Putamen (tissue), 1 donor: ENCODE measurements at places on chromosomes 6 and 20.

DNA sequence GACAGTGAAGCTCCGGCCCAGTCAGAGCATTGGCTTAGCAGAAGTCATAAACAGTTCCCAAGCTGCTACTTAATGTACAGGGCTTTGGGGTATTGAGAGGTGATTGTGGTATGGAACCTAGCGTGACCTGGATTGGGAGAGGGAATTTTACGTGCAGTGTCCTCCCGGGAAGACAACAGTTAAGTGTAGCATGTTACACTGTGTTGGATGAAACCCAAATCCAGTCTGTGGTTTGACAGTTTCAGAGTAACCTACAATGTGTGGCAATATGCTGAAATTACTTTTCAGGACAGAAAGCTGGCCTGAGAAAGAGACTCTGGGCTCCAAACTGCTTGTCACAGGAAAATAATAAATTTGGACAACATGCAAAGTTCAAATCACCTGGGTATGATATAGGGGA lies 28.1 kb upstream of the RALGAPA2 start:
- no peak for DNase-seq

GRCh38 chr20:34843421-34843820 lies 18.0 kb upstream of the NCOA6 start:
- DNase-seq, result no peak

DNA sequence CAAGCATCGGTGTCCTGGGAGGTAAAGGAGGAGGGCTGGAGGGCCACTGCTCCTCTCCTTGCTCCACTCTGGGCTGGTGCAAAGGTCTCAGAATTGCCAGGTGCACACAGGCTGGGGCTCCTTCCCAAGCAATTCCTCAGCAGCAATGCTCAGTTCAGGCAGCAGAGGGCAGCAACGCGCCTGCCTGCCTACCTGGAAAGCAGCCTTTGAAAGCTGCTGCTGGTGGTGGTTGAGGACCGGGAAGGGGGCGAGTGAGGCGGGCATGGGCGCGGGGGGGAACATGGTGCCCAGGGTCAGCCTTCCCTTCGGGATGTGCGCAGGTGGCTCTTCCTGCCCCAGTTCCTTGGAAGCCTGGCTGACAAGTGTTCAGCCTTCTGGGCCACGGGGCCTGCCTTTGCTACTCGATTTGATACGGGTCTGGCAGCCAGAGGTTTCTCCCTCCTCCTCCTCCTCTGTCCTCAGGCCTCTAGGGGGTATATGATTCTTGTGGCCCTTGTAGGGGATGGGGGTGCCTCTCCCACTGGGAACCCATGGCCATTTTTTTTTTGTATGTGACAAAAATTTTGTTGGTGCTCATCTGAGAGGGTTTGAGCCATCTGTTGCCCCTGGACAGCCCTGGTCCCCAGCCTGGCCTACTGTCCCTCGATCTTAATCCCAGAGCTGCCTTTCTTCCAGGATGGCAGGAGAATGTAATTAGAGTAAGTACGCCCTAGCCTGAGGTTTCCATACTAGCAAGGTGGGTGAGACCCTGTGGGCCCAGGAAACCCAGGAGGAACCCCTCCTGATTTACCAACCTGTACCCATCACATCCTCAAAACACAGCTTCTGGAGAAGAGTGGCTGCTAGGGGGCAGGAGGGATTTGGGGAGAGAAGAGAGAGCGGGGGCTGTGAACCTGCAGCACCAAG lies 20.1 kb downstream of the MRPS18A start:
- peak; percentile 73 for DNase-seq

- DNase-seq, result no peak
These were observed 36.4 kb upstream of the HLA-C start for GRCh38 chr6:31308050-31308844.

- DNase-seq, result no peak
These were observed 4.6 kb downstream of the SMIM29 start for GRCh38 chr6:34243901-34244884.

DNA sequence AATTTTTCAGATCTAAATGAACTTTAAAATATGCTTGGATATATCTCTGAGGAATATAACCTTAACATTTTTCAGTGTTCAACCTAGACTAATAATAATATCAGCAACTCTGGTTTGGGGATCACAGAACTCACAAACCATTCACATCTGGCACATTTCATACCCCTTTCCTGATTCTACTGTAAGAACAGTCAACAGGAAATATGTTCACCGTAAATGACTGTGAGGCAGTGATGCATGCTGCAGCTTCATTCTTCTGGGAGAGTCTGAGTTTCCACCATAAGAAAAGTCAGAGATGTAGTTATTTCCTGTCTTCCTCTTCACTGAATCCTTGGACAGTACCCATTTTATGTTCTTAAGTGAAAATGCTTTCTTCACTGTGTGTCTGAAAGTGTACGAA lies 134.2 kb upstream of the IFNGR1 start:
- no peak for DNase-seq

DNA sequence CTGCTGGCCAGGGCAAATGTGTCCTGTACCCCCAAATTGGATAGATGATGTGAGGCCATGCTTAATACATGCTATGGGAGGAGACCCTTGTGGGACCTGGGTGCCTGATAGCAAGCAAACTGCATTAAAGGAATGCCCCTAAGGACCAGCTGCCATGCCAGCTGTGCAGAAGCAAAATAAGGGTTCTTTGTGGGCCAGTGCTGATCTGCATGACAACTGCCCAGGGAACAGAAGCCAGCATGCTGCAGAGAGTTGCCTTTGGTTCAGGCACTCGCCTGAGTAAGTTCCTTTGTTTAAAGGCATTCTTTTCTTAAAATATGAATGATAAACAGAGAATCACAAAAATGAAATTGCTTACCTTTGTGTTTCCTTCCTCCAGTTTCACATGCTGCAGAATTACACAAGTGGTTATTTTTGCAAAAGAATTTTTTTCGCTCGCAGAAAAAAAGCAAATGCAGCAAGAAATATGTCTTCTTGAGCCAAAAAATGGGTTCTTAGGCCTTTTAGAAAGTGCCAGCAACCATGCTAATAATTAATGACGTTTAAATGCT lies 6.9 kb upstream of the SYNDIG1 start:
- peak; percentile 90 for DNase-seq

GRCh38 chr20:38859070-38859690 lies 53.7 kb downstream of the PPP1R16B start:
- no peak for DNase-seq

DNA sequence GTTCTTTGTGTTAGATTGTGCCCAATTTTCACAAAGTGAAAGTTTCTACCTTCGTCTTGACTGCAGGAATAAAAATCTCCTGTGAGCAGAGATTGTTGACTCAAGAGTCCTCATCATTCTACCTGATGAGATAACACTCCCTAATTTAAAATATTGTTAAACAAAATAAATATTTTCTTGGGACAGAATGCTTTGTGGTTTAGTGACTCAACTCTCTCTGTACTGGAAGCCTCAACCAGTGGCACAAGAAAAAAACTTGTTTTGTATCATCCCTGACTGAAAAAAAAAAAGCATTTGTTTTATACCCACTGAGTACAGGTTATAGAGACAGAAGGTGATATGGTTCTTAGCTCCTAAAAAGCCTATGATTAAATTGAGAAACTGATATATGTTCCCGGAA lies 78.9 kb downstream of the CRYBG1 start:
- no peak for DNase-seq

GRCh38 chr6:85675030-85675819 lies 32.5 kb upstream of the SYNCRIP start:
- DNase-seq, result no peak

DNA sequence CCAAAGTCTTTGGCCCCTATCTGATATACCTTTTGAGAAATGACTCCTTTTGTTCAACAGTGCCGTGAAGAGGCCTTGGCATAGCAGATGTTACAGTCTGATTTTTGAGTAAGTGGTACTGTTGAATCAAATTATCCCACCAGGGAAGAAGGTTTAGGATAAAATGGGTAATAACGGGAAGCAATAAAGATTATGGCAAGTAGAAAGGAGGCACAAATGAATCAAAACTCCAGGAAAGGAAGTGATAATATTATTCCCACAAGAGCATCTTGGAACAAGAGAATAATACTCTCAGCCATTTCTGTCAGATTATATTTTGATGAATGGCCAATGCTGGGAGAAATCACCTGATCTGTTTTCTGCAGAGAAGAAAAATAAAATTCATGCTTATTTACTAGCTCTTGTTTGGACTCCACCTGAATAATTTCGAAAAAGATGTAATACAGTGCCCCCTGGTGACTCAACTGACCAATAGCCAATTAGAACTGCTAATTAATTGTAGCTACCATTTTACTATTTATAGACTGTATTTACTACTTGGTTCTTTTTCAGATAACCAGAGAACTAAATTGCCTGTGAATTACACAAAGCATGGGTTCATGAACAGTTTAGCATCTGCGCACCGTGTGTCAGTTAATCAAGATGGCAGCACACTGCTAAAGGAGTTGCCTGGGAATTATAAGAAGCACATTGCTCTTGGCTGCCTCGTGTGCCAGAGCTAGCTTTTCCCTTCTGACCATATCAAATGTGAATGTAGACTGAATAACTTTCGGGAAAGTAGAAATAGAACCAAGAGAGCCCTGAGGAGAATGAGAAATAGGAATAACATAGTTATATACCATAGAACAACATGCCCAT lies 78.5 kb upstream of the TRDN start:
- no peak for DNase-seq

- no peak for DNase-seq
These were observed 16.8 kb upstream of the NAA20 start for GRCh38 chr20:20000211-20000968.

- DNase-seq, result peak; percentile 18
These were observed 88.6 kb upstream of the TGM3 start for GRCh38 chr20:2206957-2207769.

DNA sequence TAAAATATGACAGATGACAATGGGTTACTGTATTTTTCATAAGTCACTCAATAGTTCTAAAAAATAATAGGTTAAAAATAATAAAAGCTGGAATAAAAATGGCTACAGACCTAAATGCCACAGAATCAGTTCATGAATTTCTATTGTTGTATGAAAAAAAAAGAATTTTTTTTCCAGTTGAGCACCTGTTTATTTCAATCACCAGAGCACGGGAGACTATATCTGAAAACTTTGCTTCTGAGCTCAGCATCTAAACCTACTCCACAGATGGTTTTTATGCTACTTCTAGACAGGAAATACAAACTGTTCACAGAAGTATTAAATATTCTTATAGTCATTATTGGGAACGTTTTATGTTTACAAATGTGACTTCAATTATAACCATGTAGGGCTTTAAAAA lies 50.4 kb downstream of the HMGN3 start:
- DNase-seq, result no peak

DNA sequence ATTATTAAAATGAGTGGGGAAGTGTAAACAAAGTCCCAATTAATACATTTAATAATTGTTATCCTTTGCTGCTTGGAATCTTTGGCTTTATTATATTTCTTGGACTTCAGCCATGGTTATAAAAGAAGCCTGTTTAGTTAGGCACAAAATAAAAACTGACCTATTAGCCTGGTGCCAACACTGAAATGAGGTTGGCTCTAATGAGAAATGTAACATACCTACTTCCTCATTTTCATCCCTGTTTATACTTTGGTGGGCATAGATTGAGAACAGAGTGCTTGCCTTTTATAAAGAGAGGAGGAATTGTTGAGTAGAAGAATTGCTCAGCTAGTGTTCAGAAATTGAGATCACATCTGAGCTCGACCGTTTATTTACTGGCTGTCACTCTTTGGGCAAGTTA lies 471.3 kb downstream of the UTRN start:
- DNase-seq, result no peak

GRCh38 chr20:10568032-10568431 lies 105.8 kb downstream of the JAG1 start:
- no peak for DNase-seq

GRCh38 chr6:139395891-139396301 lies 21.4 kb upstream of the CITED2 start:
- no peak for DNase-seq

DNA sequence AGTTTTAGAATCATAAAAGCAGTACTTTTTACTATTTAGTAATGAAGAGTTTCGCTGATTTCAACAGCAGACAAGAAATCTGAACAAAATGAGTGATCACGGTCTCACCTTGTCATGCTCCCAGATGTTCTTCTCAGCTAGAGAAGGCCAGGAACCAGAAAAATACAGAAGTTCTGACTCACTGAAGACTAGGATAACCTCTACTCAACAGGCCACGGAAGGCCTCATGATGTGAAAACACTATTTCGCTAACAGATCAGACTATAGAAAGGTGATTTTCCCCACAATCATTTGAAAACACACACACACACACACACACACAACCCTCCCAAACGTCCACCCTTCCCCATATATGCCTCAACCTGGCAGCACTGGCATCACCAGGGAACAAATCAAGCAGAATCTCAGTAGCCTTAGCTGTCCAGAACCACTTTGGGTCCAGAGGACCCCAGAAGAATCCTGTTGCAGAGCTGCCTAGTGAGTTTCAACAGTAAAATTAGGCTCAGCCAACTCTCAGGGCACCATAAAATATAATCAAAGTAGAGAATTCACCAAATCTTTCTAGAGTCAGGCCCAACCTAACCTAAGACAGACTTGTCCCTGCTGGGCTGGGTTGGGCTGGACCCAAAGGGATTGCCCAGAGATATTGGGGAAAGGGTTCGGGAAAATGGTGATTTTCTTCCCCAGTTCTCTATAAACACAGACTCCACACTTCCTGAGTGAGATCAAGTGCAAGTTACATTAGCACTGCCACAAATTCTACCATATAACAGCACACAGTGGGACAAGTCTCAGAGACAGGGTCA lies 7.9 kb downstream of the EXOC2 start:
- no peak for DNase-seq

GRCh38 chr6:113776998-113777397 lies 80.1 kb upstream of the MARCKS start:
- DNase-seq, result no peak

- no peak for DNase-seq
These were observed 39.8 kb upstream of the SLC24A3 start for GRCh38 chr20:19172637-19173036.

DNA sequence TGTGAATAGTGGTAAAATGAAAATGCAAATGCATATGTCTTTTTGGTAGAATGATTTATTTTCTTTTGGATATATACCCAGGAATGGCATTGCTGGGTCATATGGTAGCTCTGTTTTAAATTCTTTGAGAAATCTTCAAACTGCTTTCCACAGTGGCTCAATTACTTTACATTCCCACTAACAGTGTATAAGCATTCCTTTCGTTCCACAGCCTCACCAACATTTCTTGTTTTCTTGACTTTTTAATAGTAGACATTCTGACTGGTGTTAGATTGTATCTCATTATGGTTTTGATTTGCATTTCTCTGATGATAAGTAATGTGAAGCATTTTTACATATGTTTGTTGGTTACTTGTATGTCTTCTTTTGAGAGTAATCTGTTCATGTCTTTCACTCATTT lies 144.0 kb downstream of the SIM1 start:
- no peak for DNase-seq

DNA sequence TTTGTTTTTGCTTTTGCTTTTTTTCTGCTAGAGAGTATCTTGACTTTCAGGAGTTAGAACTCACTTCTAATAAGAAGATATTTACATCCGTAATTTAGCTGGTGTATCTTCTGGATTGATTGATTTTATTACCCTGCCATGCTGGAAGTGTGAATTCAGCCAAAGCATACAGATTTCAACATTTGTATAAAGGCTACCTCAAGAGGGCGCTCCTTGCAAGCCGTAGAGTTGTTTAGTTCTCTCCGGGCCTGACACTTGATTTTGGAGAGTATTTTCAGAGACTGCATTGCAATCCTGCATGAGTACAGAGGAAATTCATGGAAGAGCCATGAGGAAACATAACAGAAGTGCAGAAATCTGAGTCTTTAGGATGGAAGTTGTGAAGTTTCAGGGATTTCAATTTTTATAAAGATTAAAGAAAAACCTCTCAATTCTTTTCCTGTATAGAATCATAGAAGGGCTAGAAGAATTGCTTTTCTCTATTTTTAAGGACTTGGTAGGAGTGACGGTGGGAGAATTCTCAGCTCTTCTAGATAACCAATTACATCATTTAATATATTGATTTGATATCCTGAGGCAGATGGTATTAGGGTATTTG lies 66.7 kb upstream of the TIAM2 start:
- peak; percentile 67 for DNase-seq
